ENCODE measurements at places on chromosomes 1 and 21. TPM values are rescaled to one million over a fixed set of nuclear protein-coding genes. Genes with fewer than 3 reads are reported as not detected.

Gene SHISA4
- total RNA-seq, result 13.0 TPM

Gene CDC42BPA
- 83.9 TPM for total RNA-seq

Gene PADI1
- total RNA-seq, result not detected

Gene CGN
- total RNA-seq, result 0.30 TPM

Gene AIRE
- under 0.01 TPM for total RNA-seq

Gene IRF6
- total RNA-seq, result 36.4 TPM
